ENCODE measurements at places on chromosomes 16 and 17.
A peak's percentile ranks its signal among the peaks of the same experiment; 100 is the strongest.

DNA sequence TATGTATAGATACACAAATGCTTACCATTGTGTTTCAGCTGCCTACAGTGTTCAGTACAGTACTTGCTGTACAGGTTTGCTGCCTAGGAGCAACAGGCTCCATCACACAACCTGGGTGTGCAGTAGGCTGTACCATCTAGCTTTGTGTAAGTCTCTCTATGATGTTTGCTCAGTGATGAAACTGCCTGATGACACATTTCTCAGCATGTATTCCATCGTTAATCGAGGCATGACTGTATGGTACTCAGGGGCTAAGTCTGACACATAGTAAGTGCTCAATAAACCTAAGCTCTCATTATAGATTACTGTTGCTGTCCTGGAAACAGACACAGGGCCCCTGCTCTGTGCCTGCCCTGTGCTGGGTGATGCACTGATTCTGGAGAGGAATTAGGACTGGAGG is 18.1 kb downstream of the KCNJ12 start:
- no peak for DNase-seq

GRCh38 chr17:2801841-2802240 is 5.6 kb downstream of the RAP1GAP2 start:
- no peak for DNase-seq

DNA sequence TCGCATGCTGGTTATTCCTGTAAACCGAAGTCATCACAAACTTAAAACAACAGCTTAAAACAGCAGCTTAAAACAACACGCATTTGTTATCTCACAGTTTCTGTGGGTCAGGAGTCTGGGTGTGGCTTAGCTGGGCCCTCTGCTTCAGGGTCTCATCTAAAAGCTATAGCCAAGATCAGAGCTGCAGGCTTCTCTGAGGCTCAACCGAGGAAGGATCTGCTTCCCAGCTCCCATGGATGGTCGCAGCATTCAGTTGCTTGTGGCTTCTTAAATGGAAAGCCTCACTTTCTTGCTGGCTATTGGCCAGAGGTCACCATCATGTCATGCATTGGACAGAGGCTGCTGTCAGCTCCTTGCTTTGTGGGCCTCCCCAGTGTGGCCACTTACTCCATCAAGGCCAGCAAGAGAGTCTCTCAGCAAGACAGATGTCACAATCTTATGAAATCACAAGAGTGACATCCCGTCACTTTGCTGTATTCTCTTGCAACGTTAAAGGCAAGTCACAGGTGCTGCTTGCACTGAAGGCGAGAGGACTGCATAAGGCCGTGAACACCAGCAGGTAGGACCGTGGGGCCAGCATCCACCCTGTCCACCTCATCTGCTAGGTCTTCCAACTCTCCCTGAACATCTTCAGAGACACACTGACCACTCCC is 117.9 kb upstream of the TNRC6C start:
- DNase-seq: no peak

DNA sequence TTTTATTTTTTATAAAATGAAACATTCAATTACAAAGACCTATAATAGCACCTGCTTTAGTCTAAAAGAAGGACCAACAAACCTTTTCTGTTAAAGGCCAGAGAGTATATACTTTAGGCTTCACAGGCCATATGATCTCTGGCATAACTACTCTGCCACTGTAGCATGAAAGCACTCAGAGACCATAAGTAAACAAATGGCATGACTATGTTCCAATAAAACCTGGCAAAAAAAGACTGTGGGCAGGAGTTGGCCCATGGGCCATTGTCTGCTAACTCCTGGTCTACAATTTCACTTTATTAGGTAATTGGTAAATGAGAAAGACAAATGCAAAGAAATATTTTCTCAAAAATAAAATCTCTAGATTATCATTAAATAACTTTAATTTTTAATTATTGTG is 14.9 kb downstream of the CEP112 start:
- DNase-seq: no peak

GRCh38 chr17:8706431-8706830 is 38.2 kb downstream of the CCDC42 start:
- no peak for DNase-seq

DNA sequence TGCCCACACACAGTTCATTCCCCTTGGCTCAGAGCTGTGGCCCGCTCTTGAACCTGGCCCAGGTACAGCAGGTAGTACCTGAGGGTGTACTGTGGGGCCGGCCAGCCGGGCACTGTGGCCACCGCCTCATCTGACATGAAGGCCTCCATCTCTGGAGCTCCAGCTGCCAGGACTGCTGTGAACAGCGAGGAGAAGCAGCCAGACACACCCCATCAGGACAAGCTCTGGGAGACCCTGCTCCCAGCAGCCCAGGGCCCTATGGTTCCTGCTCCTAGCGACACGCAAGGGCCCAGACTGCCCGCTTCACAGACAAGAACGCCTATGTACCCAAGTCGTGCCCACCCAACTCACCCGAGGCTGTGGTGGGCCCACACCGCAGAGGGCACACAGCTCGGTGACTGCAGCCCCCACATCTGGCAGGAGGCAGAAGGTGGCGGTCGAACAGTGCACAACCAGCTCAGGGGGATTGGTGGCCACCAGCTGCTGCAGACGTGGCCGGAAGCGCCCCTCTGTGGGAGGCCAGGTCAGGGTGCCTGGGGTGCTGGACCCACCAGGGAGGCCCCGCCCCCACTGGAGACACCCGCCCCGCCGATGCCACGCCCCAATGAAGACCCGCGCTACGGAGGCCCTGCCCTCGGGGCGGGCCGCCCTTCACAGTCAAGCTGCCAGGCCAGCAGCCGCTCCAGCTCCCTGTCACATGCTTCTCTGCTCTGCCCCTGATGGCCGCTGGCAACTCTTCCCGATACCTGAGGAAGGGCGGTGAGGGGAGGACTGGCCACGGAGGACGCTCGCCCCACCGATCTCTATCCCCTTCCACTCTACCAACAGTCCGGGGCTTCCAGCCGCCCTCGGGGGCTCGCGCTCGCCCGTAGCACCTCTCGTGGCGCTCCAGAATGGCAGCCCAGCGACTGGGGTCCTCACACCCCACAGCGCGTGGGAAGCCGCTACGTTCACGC is 1.1 kb upstream of the STUB1 start:
- peak; percentile 85 for DNase-seq

DNA sequence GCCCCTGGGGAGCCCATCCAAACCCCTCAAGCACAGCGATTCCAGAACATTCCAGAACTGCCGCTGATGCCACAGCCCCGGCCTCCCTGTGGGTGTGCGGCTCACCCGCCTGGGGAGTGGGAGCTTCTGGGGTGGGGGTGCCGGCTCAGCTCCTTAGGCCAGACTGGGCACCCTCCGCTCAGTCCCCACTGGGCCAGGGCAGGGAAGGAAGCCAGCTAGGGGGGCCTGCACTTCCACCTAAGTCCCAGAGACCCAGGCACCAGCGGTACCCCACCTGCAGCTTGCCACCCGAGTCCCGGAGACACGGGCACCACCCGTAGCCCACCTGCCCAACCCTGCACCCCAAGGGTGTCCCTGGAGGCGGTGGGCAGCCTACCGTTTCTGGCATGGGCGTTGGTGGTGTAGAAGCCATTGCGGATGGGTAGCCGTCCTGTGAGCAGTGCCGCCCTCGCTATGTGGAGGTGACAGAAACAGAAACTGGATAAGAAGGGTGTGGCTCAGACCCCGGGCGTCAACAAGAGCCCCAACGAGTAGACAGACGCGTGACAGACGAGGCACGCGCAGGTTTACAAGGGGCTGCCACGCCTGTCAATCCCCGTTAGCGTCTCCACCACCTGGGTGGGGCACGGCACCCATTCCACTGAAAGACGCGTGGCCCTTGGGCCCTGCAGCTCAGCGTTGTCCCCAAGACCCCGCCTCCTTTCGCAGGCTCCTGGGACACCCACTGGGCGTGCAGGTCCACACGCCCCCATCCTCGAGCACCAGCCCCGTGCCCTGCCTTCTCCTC is 15.0 kb downstream of the GALNS start:
- no peak for DNase-seq

GRCh38 chr16:11372829-11373306 is 27.6 kb downstream of the RMI2 start:
- no peak for DNase-seq

DNA sequence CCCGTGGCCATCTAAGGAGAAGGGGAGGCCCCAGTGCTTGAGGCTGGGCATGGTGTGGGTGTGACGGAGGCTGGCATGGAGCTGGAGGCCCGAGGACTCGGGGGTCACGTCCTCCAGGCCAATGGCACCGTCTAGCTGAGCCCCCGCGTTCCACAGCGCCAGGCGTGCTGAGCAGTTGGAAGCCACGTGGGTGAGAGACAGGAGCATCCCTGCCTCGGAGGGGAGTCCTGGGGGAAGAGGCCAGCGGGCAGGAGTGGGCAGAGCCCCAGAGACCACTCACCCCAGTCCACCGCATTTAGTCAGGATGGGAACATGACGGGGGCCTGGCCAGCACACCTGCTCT is 78.8 kb downstream of the RMI2 start:
- no peak for DNase-seq

DNA sequence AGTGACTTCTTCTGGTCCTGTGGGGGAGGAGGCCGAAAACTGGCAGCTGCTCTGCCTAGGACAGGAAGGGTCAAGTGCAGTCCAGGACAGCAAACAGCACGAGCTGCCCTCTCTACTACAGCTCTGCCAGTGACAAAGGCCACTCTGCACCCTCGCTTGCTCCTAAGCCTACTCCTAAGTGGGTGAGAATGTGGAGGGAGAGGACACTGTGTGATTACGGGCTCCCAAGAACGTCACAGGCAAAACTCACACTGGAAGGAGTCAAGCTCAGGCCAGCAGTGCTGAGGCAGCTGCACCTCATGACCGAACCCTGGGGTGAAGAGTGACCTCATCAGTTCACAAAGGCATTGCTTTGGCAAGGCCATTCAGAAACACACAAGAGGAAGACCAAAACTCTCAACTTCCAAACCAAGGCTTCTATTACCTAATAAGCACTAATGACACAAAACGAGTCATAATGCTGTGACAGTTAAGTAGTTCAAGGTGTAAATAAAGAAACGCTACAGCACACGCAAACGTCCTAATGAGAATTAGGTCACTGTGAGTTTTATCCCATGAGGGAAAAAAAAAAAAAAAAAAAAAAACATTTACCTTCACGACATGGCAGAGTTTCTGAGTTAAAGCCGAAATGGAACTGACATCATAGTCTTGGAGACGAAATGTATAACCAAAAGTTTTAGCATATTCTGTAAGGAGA is 35.1 kb downstream of the MARF1 start:
- DNase-seq: no peak

DNA sequence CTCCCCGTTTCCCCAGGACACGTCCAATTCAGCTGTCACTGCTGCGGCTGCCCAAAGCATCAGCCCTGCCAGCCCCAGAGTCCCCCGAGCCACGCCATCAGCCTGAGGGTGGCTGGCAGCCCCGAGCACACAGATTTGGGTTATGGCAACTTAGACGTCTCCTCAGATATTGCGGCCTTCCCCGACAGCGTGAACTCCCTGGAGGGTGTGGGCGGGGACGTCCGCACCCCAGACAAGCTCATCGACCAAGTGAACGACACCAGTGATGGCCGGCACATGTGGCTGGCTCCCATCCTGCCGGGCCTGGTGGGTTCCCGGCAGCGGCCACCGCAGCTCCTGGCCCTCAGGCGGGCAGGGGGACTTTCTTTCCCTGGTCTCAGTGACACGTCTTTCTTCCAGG is 224.8 kb downstream of the KATNIP start:
- no peak for DNase-seq

DNA sequence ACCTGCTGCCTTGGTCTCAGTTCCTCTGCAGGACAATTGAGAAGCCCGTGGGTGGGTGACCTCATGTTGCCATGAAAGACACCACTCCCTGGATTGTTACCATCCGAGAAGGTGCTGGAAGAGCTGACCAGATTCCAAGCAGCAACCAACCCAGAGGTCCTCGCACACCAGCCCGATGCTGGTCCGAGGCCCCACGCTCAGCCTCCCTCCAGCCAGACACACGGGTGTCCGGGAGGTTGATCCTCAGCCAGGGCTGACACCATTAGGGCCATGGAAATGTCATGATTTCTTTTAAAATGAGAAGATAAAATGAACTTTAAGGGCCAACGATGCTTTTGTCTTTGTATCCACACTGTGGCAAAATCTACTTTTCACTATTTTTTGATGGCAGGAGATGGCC is 242.3 kb downstream of the RBFOX3 start:
- DNase-seq: no peak

Measured in femur (tissue), 1 donor.